ENCODE measurements at places on chromosomes 1 and 21.

DNA sequence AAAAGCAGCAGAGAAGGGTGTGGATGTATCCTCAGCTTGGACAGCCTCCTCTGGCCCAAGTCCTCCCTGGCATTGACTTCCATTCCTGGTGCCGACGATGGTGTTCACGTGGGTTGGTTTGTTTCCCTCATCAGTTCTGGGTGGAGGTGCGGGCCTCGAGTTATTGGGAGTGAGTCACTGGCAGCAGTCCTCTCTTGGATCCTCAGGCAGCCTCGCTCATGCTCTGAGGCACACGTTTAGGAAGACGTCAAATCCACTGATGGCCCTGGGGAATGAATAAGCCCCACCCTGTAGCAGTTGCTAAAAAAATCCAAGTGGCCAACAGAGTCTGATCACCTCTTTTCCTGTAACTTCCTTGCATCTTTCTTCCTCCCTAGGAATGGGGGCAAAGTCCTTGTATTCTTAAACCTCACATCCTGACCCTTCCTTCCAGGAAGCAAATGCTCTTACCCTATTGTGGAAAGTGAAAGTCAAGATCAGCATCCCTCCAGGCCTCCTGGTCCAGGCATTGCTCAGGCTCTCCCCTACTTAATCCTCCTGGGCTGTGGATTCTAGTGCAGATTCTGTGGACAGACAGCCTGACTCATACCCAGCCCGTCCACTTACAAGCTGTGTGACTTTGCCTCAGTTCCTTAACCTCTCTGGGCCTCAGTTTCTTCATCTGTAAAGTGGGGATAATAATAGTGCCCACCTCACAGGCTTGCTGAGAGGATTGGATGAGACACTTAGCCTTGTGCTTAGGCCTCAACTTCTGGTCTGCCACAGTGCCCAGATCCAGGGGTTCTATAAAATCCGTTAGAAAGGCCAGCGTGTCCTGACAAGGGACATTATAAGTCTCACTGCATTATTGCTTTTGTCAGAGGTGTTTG is 111.1 kb downstream of the TLR5 start:
- DNase-seq: no peak

GRCh38 chr1:234851450-234852438 is 241.8 kb upstream of the IRF2BP2 start:
- no peak for DNase-seq

GRCh38 chr1:107514841-107515240 is 374.0 kb downstream of the NTNG1 start:
- no peak for DNase-seq

DNA sequence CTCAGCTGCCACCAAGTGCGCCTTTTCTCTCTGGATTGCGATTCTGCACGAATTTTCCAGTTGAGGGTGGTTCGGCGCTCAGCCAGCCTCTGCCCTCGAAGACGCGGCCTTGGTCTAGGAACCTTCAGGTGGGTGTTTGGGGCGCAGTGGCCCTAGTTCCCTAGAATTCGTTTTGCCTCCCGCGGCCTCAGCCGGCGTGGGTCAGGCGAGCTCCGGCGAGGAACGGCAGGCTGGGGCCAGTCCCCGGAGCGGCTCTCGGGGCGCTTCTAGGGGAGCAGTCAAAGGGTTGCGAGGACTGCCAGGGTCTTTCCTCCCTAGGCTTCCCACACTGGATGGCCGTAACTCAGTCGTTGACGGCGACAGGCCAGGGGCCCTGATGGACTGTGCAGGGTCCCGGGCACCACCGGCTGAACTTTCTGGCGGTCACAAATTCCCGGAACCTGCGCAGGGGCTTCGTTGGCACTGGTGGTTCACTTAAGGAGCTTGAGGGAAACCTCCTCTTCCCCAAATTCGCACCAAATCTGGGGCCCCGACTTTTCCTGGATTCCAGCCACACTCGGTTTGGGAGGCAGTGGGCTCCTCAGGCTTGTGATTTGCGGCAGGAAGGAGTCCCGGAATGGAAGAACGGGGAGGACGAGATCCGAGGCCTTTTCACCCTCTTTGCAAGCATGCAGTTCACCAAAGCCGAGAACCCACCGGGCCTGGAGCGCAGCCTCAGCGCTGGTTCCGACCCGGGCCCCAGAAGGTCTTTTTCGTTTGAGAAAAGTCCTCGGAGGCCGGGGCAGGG is 1.2 kb downstream of the DMBX1 start:
- no peak for DNase-seq

GRCh38 chr1:216953495-216953894 is 230.3 kb upstream of the ESRRG start:
- no peak for DNase-seq

- DNase-seq: no peak
Measured at GRCh38 chr1:161719325-161719611, 2.1 kb upstream of the FCRLB start.

- no peak for DNase-seq
Measured at GRCh38 chr1:151267760-151268159, 13.2 kb downstream of the PSMD4 start.

DNA sequence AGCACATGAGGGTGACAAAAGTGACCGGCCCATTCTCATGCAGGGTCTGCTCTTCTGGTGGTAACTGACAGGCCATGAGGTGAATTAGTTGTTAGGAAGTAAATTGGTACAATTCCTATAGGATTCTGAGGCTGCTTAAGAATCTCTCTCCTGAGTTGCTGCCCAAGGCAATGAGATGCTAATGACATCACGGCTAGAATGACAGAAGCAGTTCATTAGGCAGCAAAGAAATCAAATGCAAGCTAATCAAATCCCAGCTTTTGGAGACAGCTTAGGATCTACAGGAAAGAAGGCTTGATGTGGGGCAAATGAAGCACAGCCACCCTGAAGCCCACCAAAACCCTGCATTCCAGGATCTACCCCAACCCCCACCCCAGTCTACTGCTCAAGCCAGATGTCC is 265.2 kb downstream of the ASTN1 start:
- DNase-seq: no peak

- no peak for DNase-seq
Measured at GRCh38 chr1:58768971-58769808, 14.7 kb downstream of the JUN start.

DNA sequence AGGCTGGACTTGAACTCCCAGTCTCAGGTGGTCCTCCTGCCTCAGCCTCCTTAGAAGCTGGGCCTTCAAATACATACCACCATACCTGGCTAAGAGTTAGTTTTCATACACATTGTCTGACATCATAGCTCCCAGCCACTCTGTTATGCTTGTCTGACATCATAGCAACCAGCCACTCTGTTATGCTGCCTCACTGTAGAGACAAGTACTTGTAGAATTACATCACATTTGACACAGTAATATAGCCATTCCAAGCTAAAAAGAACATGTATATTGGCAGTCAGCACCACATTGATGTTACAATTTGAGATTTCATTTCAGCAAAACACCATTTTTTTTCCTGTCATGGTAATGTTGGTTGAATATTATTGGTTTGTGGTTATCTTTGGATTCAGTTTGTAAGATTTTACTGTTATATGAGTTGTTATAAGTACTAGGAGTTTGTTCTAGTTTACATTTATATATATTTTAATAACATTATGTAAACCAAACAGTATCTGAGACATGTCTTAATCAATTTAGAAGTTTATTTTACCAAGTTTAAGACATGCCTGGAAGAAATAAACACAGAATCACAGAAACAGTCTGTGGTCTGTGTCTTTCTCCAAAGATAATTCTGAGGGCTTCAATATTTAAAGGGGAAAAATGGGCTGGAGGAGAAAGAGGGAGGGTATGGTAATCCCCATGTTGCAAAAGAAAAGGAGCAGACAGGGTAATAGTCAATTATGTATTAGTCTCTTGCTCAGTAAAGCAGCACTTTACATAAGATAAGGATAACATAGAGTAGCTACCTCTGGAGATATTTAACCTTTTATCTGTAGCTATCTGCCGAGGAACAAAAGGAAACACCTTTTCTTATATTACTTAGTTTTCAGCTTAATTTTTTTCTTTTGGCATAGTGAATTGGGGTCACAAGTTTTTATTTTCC is 43.0 kb downstream of the XPR1 start:
- no peak for DNase-seq

GRCh38 chr1:171865106-171865505 is 23.8 kb downstream of the DNM3 start:
- DNase-seq: no peak

All from fibroblast of skin of left quadriceps (primary cell).